ENCODE measurements at places on chromosomes 1 and 21. TPM values are rescaled to one million over a fixed set of nuclear protein-coding genes. Genes with fewer than 3 reads are reported as not detected.

PAQR7 gene
- 9.0 TPM for total RNA-seq

CD160 gene
- total RNA-seq: not detected

PRDX1 gene
- total RNA-seq: 520 TPM

LHX8 gene
- total RNA-seq: not detected

KIAA0319L gene
- 91.8 TPM for total RNA-seq

COA6 gene
- 13.3 TPM for total RNA-seq

Data from smooth muscle cell of the umbilical artery (primary cell).